ENCODE measurements at places on chromosomes 1 and 21. TPM values are rescaled to one million over a fixed set of nuclear protein-coding genes. Genes with fewer than 3 reads are reported as not detected.

CTNNBIP1 gene
- total RNA-seq, result 48.1 TPM

S100A5 gene
- total RNA-seq, result 1.3 TPM

ZNF695 gene
- 4.6 TPM for total RNA-seq

RGS13 gene
- total RNA-seq, result 0.25 TPM

ARHGAP30 gene
- 0.79 TPM for total RNA-seq

DCAF6 gene
- total RNA-seq, result 199 TPM

SAMD13 gene
- 6.6 TPM for total RNA-seq

INKA2 gene
- 8.5 TPM for total RNA-seq

MACO1 gene
- 25.4 TPM for total RNA-seq

HUNK gene
- 6.8 TPM for total RNA-seq

GRCh38 chr1:98374098-98374497 lies 287.4 kb upstream of the SNX7 start:
- no peaks in the 10 kb centered on the region for H3K4me1 ChIP-seq
- H3K4me3 ChIP-seq, result no peak overlapping the region
- no peak overlapping the region for H3K27ac ChIP-seq
- H3K36me3 ChIP-seq, result no peaks in the 10 kb centered on the region
- no peaks in the 10 kb centered on the region for H3K27me3 ChIP-seq

DNA sequence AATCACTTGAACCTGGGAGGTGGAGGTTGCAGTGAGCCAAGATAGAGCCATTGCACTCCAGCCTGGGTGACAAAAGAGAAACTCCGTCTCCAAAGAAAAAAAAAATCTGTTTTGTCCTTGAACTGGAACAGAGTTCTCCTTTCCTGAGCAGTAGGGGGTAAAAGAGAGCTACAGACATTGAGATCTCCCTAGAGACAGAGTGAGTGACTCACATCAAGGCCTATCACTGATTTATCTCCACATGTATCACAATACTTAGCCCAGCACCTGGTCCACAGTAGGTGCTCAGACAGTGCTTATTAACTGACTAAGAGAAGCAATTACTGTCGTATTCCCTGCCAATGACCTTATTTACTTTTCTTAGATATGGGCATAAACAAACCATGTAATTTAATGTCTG lies 354.1 kb upstream of the C1orf87 start:
- no peak overlapping the region for H3K27ac ChIP-seq
- H3K27me3 ChIP-seq, result no peaks in the 10 kb centered on the region
- H3K4me3 ChIP-seq, result no peak overlapping the region
- no peaks in the 10 kb centered on the region for H3K4me1 ChIP-seq
- no peaks in the 10 kb centered on the region for H3K36me3 ChIP-seq
- no peak for DNase-seq

- no peaks in the 10 kb centered on the region for H3K36me3 ChIP-seq
- no peak overlapping the region for H3K4me3 ChIP-seq
- no peaks in the 10 kb centered on the region for H3K4me1 ChIP-seq
- H3K27ac ChIP-seq, result no peak overlapping the region
- H3K27me3 ChIP-seq, result no peaks in the 10 kb centered on the region
- no peak for DNase-seq
Measured at GRCh38 chr21:45916011-45916840, 65.3 kb upstream of the COL6A1 start.

DNA sequence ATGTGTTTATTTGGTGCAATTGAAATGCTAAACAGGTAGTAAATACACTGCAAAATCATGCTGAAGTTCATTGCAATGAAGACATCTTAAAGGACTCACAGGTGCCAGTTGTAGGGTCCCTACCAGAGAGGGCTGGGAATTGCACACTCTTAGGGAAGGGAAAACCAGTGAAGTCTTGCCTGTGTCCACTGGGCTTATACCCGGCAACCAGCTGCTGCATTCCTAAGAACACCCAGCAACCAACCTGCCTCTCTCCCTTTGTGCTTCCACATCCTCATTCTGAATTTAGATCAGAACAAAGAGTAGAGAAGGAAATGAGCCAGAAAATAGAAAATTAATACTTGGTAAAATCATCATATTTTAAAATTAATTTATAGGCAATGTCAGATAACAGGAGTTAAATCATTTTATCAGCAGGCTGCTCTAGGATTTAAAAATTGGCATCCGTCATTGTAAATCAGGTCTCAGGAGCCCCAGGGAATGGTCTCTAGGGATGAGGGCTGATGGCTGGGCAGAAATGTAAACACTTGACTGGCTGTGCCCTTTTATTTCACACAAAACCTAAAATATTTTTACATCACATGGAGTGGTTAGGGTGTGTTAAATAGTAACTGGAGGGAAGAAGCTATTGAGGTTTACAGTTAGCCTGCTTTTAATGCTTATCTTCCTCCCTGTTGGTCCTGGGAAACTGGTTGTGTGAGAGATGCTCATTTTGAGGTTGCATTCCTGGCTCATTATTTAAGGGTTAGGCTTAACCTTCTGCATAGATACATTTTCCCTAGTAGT lies 31.3 kb downstream of the PTGFRN start:
- H3K4me1 ChIP-seq, result no peaks in the 10 kb centered on the region
- no peaks in the 10 kb centered on the region for H3K36me3 ChIP-seq
- DNase-seq, result no peak

- H3K27ac ChIP-seq, result no peak overlapping the region
- no peak overlapping the region for H3K4me3 ChIP-seq
- no peak for DNase-seq
- no peaks in the 10 kb centered on the region for H3K27me3 ChIP-seq
Measured at GRCh38 chr1:3590951-3591865, 20.1 kb downstream of the MEGF6 start.

- no peak for DNase-seq
- H3K27ac ChIP-seq, result no peak overlapping the region
- no peak overlapping the region for H3K4me3 ChIP-seq
- H3K27me3 ChIP-seq, result no peaks in the 10 kb centered on the region
Measured at GRCh38 chr1:47647327-47647845, 209.5 kb downstream of the FOXD2 start.

DNA sequence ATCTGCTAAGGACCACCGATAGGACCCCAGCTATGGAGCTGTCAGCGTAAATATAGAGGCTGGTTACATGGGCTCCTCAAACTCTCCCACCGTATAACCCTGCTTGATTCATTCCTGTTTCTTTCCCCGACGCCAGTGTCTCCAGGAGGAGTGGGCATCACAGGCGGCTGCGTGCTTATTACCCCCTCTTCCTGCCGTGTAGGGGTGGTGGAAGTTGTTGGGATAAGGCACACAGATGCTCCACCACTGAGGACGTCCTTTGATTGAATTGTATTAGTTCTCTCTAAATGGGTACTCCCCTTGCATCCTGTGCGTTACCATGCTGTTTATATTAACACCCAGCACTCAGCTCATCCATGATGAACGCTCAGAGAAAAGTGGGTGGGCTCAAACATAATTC lies 104.6 kb downstream of the ZBTB18 start:
- no peaks in the 10 kb centered on the region for H3K27me3 ChIP-seq
- no peak overlapping the region for H3K27ac ChIP-seq
- no peaks in the 10 kb centered on the region for H3K36me3 ChIP-seq
- peak overlapping the region; percentile 4 for H3K4me3 ChIP-seq

DNA sequence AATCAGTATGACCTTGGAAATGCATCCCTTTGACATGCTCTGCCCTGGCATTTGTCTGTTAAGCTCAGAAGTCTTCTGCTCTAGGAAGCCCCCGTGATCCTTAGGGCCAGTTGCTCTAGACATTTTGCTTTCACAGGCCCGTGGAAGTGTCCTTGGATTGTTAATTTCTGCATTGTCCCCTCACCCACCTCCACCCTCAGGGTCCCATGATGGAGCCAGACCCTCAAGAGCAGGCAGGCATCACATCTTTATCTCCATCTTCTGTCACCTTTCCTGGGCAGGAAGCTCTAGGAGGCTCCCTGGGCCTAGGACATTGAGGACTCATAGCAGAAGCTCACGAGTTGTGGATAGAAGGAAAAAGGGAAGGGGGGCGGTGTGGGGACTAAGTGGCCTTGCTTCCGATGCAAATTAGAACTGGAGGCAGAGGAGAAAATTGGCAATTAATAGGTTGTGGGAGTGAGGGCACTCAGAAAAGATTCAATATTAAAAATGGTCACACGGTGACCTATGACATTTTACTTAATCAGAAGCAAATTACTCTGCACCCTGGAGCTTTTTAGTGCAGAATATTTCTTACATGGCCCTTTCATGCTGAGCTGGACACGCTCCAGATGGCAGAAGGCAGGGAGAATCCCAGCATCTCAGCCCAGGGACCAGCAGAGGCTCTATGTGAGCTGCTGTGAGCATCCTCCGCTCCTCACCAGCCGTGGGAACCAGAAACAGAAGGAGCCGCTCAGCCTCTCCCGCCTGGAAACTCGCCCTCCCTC lies 185.0 kb downstream of the MATN1 start:
- H3K4me3 ChIP-seq, result no peak overlapping the region
- no peaks in the 10 kb centered on the region for H3K36me3 ChIP-seq
- no peaks in the 10 kb centered on the region for H3K27me3 ChIP-seq
- H3K4me1 ChIP-seq, result no peaks in the 10 kb centered on the region
- no peak for DNase-seq

DNA sequence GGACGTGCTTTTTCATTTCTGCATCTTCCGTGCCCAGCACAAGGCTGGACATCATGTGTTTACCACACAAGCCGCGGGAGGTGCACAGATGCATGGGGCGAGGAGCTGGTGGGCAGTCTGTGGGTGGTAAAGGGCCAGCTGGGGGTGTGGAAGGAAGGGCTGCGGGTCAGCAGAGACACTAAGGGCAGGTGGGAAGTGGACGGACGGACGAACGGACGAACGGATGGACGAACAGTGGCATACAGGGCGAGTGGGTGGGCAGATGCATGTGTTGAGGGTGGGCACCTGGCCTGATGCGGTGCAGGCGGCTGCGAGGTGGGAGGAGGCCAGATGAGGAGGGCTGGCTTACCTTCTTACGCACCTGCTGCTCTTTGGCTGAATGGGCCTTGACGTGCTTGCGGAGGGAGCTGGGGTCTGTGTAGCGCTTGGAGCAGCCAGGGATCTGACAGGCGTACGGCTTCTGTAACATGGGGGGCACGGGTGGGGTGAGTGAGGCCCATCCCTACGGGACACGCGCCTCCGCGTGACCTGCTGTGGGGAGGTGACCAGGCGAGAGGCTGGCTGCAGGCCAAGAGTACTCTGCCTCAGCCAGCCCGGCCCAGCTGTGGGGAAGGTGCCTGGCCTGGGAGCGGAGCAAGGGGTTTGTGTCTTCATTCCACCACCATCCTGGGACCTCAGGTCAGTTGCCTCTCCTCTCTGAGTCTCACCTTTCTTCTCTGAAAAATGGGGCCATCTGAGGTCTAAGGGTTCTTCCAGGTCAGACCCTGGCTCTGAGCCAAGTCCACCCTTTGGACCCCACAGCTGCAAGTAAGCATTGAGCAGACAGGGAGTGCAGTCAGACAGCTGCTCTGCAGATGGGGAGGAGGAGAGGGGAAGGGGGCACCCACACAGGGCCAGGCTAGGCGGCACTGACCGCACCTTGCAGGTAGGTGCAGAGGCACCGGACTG lies 65.5 kb downstream of the DMRTB1 start:
- H3K27ac ChIP-seq, result no peak overlapping the region
- H3K36me3 ChIP-seq, result no peaks in the 10 kb centered on the region
- no peak overlapping the region for H3K4me3 ChIP-seq

DNA sequence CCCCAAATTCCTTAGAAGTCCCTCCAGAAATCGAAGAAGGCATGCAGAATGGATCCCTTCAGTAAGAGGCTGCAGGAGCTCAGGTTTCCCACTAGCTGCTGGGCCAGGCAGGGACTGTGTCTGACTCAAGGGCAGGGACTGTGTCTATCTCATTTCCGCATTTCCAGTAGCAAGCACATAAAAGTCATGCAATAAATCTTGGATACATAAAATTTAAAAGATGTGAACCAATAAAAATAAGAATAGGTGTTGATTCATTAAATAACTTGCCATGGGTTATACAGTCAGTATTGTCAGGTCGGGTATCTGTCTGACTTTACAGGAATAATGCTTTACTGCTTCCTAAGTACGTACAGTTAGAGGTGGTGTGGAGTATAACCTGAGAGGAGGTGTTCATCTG lies 15.2 kb downstream of the PM20D1 start:
- no peak overlapping the region for H3K4me3 ChIP-seq
- H3K27ac ChIP-seq, result no peak overlapping the region
- DNase-seq, result no peak
- H3K36me3 ChIP-seq, result no peaks in the 10 kb centered on the region
- H3K4me1 ChIP-seq, result peaks cover 5% of the 10 kb centered on the region

- peak; percentile 14 for DNase-seq
- no peak overlapping the region for H3K27ac ChIP-seq
- no peak overlapping the region for H3K4me3 ChIP-seq
- H3K36me3 ChIP-seq, result no peaks in the 10 kb centered on the region
- H3K4me1 ChIP-seq, result no peaks in the 10 kb centered on the region
- H3K27me3 ChIP-seq, result no peaks in the 10 kb centered on the region
Measured at GRCh38 chr1:163774401-163774945, 452.7 kb downstream of the NUF2 start.

DNA sequence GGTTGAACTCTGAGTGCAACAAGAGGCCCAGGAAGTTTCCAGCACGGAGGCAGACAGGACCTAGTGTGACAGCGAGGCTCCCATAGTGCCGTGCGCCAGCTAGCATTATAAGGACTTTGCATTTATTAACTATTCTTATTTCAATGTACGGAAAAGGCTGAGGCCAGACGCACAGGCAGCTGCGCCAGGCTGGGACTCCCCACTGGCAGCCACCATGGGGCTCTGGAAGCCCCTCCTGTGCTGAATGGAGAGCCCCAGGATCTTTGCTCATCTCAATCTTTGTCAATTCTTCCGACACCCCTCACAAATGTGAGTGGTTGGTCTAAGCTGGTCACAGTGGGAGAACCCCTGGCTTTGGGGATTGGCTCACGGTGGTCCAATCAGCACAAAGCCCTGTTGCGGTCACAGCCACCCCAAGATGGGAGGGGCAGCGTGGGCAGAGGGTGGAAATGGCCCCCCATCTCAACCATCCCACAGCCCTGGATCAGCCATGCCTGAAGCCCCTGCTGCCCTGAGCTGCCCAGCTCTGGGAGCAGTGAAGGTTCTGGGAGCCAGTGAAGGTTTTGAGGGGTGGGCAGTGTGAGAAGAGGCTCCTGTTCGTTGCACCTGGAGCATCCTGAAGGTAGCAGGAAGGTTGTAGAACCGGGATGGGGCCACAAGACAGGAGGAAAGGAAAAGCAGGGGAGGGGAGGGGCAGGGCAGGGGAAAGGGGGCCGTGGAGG lies 59.5 kb upstream of the ADARB1 start:
- no peak overlapping the region for H3K4me3 ChIP-seq
- H3K27ac ChIP-seq, result no peak overlapping the region
- H3K36me3 ChIP-seq, result no peaks in the 10 kb centered on the region
- no peaks in the 10 kb centered on the region for H3K4me1 ChIP-seq
- no peaks in the 10 kb centered on the region for H3K27me3 ChIP-seq
